ENCODE measurements at places on chromosomes 12 and 14. TPM values are rescaled to one million over a fixed set of nuclear protein-coding genes. Genes with fewer than 3 reads are reported as not detected.

Gene PCBP2
- total RNA-seq = 143 TPM

Gene FAM90A1
- not detected for total RNA-seq

Gene BEGAIN
- 1.4 TPM for total RNA-seq

Gene CSRP2
- total RNA-seq = 53.0 TPM

DNA sequence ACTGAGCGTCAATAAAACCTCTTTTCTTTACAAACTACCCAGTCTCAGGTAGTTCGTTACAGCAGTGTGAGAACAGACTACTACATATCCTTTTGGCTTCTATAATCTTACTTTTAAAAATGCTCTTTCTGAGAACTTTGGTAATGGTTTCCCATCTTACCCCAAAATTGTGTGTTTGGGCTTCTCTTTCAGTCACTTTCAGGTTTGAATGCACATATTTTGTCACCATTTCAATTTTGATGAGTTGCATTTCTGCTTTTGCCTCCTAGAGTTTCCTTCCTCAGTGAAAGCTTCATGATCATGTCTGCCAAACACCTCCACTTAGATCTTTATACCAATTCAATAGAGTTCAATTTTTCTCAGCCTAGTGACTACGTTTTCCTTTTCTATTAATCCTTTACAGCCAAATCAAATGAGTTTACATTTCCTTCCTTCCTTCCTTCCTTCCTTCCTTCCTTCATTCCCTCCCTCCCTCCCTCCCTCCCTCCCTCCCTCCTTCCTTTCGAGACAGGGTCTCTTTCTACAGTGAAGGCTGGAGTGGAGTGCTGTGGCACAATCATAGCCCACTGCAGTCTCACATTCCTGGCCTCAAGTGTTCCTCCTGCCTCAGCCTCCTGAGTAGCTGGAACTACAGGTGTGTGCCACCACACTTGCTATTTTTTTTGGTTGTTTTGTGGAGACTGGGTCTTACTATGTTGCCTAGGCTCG is 124.9 kb downstream of the BCAT1 start:
- DNase-seq = no peak

DNA sequence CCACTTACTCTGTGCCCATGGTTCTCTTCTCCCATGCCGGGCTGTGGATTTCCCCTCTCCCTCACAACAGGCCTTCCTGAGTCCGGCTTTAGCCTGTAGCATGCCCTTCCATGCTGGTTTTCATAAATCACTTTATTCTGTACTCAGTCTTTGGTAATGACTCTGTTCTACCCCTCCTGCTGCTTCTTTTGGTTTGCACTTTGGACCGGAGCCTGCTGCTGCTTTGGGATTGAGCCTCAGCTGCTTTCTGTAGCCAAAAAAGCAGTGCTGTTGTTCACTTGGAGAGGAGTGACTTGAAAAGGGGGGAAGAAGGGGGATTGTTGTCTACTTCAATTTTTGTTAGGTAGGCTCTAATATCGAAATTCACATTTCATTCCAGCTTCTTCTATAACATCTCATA is 8.5 kb upstream of the SLC6A13 start:
- DNase-seq = no peak

- peak; percentile 76 for DNase-seq
Observed at GRCh38 chr14:101823511-101824120, 62.1 kb downstream of the PPP2R5C start.

GRCh38 chr14:96304956-96305355 is 48.9 kb downstream of the BDKRB1 start:
- DNase-seq = no peak

- DNase-seq = no peak
Observed at GRCh38 chr12:67151886-67152285, 117.3 kb upstream of the CAND1 start.

DNA sequence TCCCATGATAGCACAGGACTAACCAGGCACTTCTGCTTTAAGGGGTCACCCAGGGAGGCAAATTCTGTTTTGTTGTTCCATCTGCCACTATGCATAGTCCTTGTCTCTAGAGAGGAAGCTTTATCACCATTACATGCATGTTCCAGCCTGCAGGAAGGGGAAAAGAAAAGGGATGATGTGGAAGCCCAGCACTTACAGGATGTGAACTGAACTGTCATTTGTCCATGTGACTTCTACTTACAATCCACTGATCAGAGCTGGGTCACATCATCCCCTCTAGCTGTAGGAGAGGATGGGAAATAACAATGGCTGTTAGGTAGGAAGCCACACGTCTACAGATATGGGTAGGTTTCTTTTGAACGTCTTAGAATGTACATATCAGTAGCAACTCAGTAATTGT is 203.1 kb downstream of the PTPRO start:
- no peak for DNase-seq

DNA sequence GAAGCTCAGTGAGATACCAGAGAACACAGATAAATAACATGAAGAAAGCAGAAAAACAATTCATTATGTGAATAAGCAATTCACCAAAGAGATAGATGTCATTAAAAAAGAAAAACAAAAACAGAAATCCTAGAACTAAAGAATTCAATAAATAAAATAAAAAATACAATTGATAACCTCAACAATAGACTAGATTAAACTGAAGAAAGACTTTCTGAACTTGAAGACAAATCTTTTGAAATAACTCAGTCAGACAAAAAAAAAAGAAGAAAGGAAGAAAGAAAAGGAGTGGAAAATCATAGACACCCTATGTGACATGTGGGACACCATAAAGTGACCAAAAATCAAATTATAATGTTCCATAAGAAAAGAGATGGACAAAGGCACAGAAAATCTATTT is 14.0 kb upstream of the SLC38A1 start:
- DNase-seq = no peak
